C1 segment of cervical spinal cord (tissue), 14 donors: ENCODE measurements at places on chromosomes 1 and 21.
A peak's percentile ranks its signal among the peaks of the same experiment; 100 is the strongest.

DNA sequence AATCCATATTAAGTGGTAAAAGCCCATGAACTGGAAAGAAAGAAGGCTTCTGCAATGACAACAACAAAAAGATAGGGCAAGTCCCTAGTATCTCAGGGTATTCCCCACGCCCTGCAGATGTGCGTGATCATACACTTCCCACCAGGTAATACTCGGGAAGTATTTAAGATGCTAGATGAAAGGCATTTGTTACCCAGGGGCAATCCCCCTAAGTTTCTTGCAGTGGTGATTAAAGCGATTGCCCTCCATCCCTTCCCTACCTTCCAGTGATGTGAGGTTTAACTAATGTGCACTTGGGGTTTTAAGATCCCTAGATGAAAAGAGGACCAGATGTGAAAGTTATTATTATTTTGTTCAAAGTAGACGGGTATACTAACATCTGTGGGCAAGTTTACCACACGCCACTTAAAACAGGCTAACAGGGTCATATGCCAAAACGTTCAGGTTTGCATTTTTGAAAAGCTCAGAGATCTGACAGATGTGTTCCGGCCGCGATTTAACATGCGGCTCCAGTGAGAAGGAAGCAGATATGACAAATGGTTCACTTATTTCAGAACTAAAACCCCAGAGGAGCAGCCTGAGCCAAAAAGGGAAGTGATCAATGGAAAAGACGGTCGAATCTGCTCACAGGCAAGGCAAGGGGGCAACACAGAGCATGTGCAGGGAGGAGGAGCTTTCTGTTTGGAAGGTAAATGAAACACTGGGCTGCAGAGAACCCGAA lies 17.4 kb downstream of the TIAM1 start:
- DNase-seq: no peak

GRCh38 chr1:238187575-238187949 lies 296.8 kb upstream of the ZP4 start:
- no peak for DNase-seq

GRCh38 chr1:215263636-215264035 lies 181.1 kb downstream of the KCNK2 start:
- no peak for DNase-seq

DNA sequence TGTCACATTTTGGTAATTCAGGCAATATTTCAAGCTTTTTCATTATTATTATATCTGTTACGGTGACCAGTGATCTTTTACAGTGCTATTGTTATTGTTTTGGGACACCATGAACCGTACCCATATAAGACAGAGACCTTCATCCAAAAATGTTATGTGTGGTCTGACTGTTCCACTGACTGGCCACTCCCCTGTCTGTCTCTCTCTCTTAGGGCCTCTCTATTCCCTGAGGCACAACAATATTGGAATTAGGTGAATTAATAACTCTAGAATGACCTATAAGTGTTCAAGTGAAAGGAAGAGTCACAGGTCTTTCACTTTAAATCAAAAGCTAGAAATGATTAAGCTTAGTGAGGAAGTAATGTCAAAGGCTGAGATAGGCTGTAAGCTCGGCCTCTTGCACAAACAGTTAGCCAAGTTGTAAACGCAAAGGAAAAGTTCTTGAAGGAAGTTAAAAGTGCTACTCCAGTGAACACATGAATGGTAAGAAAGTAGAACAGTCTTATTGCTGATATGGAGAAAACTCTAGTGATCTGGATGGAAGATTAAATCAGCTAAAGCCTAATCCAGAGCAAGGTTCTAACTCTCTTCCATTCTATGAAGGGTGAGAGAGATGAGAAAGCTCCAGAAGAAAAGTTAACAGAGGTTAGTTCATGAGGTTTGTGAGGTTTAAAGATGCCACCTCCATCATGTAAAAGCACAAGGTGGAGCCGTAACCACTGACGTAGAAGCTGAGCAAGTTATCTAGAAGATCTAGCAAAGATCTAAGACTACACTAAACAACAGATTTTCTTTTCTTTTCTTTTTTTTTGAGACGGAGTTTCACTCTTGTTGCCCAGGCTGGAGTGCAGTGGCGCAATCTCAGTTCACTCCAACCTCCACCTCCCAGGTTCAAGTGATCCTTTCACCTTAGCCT lies 19.7 kb upstream of the DIPK1A start:
- DNase-seq: no peak

GRCh38 chr1:54475357-54475881 lies 69.2 kb upstream of the SSBP3 start:
- DNase-seq: peak; percentile 22

- no peak for DNase-seq
These were observed 354.4 kb downstream of the RYR2 start for GRCh38 chr1:237396426-237396825.

- no peak for DNase-seq
These were observed 188.5 kb downstream of the TGFBR3 start for GRCh38 chr1:91697416-91697815.

GRCh38 chr1:39829791-39830533 lies 41.3 kb upstream of the BMP8B start:
- DNase-seq: no peak

GRCh38 chr21:41170442-41170841 lies 2.5 kb downstream of the BACE2 start:
- no peak for DNase-seq

DNA sequence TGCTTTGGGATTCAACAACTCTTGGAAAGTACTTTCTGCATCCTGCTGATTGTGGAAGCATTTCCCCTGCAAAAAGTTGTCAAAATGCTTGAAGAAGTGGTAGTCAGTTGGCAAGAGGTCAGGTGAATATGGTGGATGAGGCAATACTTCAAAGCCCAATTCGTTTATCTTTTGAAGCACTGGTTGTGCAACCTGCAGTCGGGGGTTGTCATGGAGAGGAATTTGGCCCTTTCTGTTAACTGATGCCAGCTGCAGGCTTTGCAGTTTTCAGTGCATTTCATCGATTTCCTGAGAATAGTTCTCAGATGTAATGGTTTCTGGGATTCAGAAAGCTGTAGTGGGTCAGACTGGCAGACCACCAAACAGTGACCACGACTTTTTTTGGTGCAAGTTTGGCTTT lies 47.6 kb upstream of the GJA5 start:
- no peak for DNase-seq

GRCh38 chr1:6128276-6129081 lies 51.6 kb downstream of the CHD5 start:
- DNase-seq: no peak

- DNase-seq: no peak
These were observed 2.7 kb downstream of the PRMT2 start for GRCh38 chr21:46637952-46638746.

- no peak for DNase-seq
These were observed 118.1 kb upstream of the PPP2R5A start for GRCh38 chr1:212167098-212167497.

- no peak for DNase-seq
These were observed 121.0 kb upstream of the CXADR start for GRCh38 chr21:17391811-17392340.

DNA sequence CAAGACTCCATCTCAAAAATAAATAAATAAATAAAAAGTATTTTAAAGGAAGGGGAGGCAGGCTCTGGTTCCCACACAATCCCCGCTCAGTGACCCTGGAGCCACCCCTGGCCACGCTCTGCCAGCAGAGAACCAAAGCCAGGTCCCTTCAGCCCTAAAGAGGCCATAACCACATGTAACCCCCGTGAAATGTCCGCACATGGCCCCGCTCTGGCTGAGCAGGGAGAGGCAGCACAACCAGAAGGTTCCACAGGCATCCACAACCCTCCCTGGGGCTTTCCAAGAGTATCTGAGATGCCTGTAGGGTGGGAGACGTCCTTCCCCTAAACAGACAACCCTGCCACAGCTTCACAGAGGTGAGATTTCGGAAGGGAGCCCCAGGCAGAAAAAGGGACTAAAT lies 1.4 kb upstream of the ARF1 start:
- no peak for DNase-seq

DNA sequence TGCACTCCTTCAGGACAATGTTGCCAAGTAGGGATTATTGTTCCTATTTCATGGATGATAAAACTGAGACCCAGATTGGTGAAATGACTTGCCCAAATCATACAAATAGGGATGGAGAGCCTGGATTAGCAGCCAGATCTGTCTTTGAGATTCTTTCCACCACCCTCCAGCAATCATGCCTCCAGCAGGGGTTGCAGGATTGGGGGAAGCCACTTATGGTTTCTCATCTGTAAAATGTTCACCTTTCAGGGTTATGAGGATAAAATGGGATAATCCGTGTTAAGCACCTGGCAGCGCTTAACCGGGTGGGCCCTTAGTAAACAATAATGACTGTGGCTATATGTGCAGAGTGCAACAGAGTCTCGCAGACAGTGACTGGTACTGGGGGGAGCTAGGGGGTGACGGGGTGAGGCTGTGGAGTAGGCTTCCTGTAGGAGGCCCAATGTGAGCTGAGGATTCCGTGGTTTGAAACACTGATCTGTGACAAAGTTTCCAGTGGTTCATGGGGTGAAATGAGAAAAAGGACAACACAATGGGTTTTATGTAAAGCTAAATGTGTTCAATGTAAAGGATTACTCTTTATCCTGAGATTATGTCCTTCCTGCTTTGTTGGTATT lies 33.7 kb upstream of the FOXO6 start:
- DNase-seq: no peak

DNA sequence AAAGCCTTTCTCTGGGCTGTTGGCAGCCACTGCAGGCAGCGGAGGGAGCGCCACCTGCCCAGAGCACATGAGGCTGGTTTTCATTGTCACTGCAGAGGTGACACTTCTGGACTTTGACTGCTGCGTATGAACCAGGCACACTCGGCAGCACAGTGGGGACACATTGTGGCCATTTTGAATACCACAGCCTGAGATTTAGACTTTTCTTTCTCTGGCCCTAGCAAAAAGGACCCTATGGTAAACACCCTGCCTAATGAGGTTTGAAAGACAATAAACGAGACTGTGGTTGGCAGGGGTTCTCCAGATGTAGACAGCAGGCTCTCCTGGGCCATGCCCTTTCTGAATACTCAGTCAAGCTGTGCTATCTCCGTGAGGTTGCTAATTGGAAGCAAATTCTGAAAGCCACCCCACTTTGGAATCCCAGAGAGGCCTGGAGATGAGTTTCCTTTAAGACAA lies 12.0 kb upstream of the KCNE2 start:
- DNase-seq: peak; percentile 26

GRCh38 chr1:15261155-15262002 lies 14.4 kb downstream of the FHAD1 start:
- peak; percentile 55 for DNase-seq

DNA sequence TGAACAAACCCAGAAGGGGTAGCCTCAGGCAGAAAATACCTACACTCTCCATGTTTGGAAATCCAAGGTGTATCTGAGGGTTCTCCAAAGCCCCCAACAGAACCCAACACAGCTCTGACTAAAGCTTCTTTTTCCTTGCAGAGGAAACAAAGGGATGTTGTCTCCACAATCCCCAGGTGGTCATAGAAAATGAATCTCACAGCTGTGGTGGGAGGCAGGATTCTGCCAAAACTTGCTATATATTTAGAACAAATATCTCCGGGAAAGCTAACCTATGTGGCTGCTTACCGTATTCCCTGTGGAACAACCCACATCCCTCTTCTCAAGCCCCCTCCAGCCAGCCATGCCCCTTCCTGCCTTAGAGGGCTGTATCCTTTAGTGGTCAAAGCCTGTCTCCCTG lies 406.1 kb downstream of the PRDM2 start:
- DNase-seq: no peak

- no peak for DNase-seq
These were observed 30.2 kb upstream of the TRIM17 start for GRCh38 chr1:228446852-228447251.

GRCh38 chr1:9127395-9128165 lies 1.3 kb downstream of the GPR157 start:
- no peak for DNase-seq

DNA sequence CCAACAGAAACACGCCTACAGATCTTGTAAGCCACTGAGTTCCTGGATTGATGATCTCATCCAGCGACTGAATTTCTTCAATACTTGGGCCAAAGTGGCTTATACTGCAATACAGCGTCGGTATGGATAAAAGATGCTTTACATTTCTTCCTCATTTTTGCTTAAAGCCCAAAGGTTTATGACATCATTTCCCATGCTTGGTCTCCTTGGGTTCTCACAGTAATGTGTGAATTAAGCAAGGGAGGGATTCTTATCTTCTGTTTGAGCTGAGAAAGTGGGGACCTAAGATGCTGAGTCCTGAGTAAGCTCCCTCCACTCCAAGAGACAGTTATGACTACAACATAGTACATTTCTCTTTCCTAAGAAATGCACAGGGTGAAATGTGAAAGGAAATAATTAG lies 39.5 kb downstream of the LBR start:
- DNase-seq: no peak

DNA sequence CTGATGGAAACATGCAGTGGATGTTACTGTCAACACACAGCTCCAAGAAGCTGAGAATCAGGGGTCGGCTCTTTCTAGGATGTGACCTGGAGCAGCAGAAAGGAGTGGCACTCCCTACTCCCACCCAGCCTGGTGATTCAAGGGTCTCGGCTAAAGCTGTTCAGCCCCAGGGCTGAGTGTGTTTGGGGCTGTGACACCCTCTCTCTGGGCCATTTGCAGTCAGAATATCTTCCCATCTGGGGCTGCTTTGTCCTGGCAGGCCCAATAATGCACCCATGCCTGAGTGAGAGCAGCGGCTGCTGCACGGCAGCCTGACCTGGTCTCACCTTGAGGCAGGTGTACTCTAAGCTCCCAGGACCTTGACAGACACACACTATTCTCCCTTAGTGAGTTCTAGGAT lies 52.5 kb upstream of the AJAP1 start:
- no peak for DNase-seq

DNA sequence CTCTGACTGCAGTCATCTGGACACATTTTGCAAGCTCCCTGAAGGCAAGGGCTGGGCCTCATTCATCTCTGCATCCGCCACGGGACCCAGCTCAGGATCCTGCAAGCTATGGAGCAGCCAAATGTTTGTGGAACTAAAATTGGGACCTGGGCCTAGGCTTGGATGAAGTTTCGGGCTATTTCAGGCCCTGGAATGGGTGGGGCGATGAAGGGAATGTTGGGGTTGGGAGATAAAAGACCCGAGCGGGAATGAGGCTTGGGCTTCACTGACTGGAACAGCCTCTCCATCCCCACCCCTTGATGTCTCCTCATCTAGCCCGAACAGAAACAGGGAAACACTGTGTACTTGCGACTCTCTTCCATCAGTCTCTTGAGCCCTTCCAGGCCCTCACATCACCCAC lies 7.3 kb upstream of the AHCYL1 start:
- no peak for DNase-seq

GRCh38 chr1:12166834-12167492 lies at the start of gene TNFRSF1B:
TSS of gene TNFRSF1B (plus strand) at chr1:12166991. CDS start at chr1:12167092, 101 bp downstream.
- DNase-seq: peak; percentile 27
